Chondrocyte (in vitro differentiated cells): ENCODE measurements at places on chromosomes 7 and 10.

DNA sequence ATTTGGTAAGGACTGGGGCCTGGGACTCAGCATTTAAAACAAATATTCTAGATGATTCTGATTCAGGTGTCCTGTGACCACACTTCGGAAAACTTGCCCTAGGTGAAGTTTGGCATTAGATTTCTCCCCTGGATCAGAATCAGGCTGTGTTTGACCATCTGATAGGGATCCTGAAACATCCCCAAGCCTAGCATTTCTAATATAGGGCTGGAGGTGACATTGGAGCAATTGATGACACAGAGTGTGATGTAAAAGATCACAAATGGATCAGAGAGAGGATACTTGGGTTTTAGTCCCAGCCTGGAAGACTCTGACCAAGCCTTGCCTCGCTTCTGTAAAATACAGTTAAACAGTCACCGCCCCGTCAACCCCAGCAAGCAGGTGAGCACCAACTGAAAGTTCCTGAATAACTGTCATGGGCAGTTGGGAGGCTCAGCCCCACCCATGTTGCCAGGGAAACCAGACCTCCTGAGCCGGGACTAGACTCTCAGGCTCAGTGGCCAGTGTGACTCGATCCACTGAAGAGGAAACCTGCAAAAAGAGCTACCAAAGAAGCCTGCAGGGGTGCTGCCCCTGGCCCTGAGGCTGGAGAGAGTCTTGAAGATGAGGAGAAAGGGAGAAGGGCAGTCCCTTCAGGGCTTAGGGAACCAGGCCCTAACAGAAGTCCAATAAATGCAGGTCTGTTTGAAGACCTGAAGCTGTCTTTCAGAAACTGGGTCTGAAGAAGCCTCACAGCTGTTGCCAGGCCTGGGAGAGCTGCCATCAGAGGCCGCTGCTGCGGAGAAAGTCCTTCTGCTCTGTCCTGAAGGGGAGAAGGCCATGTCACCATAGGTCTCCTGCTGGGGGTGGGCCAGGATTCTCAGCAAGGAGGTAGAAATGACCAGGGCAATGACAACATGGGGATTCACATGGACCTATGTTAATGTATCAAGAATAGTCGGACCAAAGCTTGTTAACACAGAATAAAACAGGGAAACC, 126.1 kb upstream of the KCNMA1 start:
- DNase-seq = no peak

- no peak for DNase-seq
These were observed 502.2 kb downstream of the ARL4A start for GRCh38 chr7:13189668-13190067.

DNA sequence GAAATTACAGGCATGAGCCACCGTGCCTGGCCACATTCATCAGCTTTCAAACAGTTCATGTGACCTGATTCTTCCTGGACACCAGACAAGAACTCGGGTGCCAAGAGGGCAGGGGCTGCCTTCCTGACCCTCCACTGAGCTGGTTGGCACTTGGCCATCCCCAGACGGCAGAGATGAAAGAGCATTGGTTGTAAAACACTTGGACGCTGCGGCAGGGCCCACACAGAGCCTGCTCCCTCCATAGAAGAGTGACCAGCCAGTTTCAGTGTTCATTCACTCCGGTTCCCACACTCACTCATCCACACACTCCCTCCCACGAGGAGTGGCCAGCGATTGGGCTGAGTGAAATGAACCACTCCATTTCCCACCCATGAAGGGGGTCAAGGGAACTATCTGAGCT, 112.3 kb downstream of the ITGB8 start:
- DNase-seq = no peak

DNA sequence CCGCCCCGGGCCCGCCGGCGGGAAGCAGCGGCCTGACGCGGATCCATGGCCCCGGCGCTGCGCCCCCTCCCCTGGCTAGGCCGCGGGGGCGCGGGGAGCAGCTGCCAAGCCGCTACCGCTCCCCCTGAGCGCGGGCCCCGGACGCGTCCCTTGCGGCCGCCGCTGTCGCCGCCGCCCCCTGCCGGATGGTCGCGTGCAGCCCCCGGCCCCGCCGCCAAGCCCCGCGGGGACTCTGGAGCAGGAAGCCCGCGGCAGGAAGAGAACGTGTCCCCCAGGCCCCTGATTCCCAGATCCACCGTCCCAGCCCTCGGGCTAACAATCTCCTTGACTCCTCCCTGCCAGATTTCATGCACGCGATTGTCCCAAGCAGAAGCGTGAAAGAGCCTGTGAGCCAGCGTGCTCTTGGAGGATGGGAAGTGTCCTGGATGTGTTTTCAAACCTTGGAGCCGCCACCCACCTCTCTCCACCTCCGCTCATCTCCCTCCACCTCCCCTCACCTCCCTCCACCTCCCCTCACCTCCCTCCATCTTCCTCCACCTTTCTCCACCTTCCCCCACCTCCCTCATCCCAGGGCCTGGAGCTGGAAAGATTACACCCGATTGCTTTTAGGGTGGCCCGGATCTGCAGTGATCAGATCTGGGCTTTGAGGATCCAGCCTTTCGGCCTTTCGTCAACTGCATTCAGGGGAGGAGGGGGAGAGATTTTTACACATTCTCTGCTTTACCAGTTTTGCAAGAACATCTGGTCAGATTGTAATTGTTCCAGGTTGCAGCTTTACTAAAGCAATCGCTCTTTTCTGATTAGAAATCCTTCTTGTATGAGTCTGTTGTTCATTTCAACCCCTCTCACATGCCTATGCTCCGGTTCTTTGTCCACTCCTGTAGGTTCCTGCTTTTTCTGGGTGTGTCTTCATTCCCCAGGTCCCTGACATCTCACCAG, 570 bp upstream of the PRTFDC1 start:
- DNase-seq = no peak

GRCh38 chr10:96747734-96748550, 27.6 kb upstream of the PIK3AP1 start:
- no peak for DNase-seq

DNA sequence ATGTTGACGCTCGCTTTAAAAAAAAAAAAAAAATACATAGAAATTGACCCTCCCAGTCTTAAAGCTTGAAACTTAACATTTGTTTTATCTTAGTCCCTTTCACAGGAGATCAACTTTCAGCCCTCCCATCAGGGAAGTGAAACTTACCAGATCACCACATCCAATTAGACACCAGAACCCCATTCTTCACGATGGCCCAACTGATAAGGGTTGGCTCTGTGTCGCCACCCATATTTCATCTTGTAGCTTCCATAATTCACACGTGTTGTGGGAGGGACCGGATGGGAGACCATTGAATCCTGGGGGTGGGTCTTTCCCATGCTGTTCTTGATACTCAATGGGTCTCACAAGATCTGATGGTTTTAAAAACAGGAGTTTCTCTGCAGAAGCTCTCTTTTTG, 629.4 kb upstream of the KCND2 start:
- DNase-seq = no peak

DNA sequence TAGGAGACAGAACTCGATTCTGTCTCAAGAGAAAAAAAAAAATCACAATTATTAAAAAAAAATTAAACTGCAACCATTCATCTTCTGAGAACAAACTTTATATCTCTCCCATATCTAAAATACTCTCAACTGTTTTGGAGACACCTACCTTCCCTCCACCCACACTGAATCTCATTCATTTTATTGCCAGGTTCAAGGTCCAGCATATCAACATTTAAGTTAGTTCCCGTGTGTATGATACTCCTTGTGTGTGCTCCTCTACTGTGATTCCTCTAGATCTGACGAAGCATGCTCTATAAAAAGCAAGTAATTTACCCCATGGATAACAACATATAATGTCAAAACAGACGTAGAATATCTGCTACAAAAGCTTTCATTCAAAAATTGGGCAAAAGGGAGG, 351.8 kb upstream of the SORCS1 start:
- no peak for DNase-seq

- no peak for DNase-seq
These were observed 1.2 kb upstream of the FAM241B start for GRCh38 chr10:69628891-69629290.

GRCh38 chr10:131943021-131943814, 38.5 kb downstream of the BNIP3 start:
- peak; percentile 77 for DNase-seq

DNA sequence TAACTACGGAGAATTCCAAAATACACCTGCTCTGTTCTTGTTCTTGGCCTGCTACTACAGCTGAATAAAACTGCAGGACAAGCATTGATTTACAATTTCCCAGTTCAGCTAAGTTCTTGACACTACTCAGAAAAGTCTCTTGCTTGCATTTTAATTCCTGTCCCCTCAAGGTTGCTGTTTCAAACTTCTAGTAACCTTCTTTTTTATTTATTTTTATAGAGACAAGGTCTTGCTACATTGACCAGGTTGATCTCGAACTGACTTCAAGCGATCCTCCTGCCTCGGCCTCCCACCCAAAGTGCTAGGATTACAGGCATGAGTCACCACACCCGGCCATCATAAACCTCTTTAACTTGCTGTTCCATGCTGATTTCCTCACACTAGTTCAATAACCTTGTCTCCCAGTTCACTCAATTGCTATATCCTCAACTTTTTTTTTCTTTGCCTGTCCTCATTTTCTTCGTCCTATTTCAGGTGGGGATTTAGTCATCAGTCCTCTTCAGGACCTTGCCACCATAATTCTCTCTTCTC, 79.9 kb downstream of the ARHGAP21 start:
- DNase-seq = no peak

- no peak for DNase-seq
These were observed 149.4 kb downstream of the GRM3 start for GRCh38 chr7:86793136-86793535.

GRCh38 chr7:22551768-22552513, 52.0 kb upstream of the STEAP1B start:
- DNase-seq = no peak

DNA sequence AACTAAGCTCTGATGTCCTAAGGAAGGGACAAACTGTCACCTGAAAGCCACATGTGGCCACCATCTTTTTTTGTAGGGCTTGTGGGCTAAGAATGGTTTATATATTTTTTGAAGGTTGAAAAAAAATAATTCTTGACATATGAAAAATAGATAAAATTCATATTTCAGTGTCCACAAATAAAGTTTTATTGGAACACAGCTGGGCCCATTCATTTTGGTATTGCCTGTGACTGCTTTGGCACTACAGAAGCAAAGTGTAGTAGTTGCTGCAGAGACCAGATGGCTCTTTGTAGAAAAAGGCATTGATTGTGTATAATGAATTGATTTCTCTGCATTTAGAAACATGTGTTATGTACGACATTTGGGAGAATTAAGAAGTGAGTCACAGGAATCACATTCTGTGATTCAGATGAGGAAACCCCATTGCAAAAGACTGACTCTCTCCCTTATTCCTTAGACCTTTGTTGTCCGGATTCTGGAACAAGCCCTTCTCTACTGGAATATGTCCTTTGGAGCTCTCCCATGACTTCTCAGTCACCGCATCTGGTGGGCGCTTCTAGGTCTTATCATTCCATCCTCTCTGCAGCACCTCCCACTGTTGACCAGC, 438.7 kb downstream of the LRMDA start:
- DNase-seq = no peak

GRCh38 chr7:30302656-30303311, 18.4 kb downstream of the ZNRF2 start:
- DNase-seq = no peak

DNA sequence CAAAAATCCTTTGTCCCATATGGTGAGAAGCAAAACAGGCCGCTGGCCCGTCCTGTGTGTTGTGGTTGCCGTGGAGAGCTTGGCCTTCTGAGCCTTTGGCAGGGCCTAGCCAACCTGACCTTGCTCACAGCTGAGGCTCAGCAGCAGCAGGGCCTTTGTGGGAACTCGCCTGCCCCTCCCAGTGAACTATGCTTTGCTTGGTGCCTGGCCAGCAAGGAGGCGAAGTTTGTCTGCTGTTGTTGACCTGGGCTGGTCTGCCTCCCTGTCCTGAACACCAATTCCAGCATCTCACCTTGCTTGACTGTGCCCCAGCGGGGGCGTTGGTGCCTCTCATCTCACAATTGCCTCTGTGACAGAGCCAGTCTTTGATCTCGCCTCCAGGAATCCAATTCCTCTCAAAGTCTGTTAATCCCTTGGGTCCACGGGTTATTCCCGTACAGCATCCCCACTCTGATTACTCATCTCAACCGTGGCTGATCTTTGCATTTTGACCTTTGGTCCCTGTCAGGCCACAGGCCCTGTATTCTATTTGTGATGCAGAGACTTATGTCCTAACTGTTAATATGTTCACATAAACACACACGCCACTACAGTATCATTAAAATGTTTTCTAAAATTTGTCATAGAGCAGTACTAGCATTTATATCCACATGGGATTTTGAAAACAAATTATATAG, 22.6 kb downstream of the EPDR1 start:
- no peak for DNase-seq

DNA sequence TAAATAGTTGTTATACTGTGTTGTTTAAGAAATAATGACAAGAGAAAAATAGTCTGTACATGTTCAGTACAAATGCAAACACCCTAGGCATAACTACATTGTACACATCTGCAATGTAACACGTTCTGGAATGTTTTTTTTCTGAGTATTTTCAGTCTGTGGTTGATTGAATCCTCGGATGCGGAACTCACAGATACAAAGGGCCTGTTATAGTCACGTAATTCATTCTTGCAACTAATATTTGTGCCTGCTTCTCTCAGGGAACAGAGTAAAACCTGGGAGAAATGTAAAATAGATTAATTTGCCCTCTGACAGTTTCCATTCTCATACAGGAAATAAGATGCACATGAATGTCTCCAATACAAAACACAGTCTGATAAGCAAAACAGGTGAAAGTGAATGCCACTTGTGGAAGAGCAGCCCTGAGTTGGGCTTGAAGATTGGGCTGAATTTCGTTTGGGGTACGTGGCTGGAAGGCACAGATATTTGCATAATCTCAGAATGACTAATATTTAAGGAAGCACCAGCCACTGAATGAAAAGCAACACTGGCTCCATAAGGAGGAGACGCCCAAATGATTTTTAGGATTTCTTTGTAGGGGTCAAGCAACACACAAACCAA, 19.1 kb downstream of the DENND2A start:
- no peak for DNase-seq

DNA sequence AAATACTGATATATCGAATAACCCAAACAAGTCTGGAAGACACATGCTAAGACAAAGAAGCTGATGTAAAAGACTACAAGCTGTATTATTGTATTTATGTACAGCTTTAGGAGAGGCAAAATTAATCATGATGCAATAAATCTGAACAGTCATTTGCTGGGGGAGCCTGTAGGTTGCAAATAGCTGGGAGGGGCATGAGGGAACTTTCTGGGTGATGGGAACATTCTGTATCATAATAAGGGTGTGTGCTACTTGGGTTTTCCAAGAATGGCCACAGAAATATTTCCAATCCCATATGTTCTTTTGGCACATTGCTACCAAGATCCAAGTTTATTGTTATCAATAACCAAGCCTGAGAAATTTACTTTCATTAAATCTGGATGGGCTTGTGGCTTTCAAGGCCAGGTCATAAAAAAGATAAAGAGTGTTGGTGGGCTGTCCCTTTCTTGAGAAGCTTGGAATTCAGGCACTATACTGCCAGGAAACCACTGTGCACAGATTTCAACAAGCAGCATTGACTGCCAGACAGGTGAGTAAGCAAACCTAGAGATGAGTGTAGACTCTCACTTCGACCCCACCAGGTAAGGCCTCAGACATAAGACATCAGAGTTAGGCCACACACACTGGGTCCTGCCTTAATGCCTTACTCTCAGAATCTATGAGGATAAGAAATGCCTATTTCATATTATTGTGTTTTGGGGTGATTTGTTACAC, 629.7 kb upstream of the FZD8 start:
- DNase-seq = no peak

GRCh38 chr7:157692460-157693011, 355.7 kb downstream of the DNAJB6 start:
- peak; percentile 85 for DNase-seq

GRCh38 chr10:93701866-93702209, 554 bp downstream of the FRA10AC1 start:
- DNase-seq = no peak

GRCh38 chr7:83648464-83649241, at the start of gene SEMA3E:
SEMA3E (minus strand) TSS chr7:83649139.
- DNase-seq = no peak

- DNase-seq = no peak
These were observed 126.7 kb upstream of the CXCL12 start for GRCh38 chr10:44511601-44512000.
